ENCODE measurements at places on chromosomes 3 and 15. TPM values are rescaled to one million over a fixed set of nuclear protein-coding genes. Genes with fewer than 3 reads are reported as not detected.

The VPS8 gene
- total RNA-seq = 59.4 TPM

The TLR9 gene
- total RNA-seq = not detected

The ITGB5 gene
- total RNA-seq = 88.3 TPM

The GUCA1C gene
- total RNA-seq = not detected

The CASR gene
- not detected for total RNA-seq

The XYLB gene
- 3.0 TPM for total RNA-seq

All from epithelial cell of umbilical artery (primary cell).